ENCODE measurements at places on chromosomes 2 and 18.

DNA sequence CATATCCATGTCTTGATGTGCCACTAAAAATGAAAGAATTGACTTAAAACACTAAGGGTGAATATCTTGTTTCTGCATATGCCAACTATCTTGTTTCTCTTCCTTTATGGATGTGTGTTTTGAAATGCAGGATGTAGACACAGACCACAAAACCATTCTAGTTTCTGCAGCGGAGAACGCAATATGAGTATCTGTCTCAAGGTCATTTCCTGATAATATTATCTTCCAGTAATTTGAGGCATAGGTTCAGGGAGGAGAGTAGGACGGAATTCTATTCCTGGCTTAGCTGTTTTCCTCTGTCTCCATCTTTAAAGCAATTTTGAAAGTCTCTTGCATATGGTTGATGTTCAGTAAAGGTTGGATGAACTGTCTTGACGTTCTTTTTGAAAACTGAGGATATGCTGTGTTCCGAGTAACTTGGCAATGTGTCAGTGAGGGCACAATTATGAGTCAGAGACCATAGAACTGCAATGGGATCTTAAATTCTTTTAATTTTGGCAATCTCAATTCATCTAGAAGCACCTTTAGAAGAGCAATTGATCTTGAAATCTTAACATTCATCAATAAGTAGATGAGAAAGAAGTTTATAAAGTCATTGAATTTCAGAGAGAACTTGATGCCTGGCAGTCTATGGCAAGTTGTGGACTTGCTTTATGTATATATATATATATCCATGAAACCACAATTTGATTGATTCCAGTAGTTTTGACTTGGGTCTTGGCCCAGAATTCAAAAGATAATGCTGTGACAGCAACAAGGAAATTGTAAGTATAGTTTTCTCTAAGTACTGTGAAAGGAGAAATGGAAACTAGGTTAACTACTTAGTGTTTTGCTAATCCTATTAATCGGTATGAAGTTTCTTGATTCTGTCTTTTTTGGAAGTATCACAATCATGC, 24.8 kb downstream of the RAB27B start:
- no peak for DNase-seq

DNA sequence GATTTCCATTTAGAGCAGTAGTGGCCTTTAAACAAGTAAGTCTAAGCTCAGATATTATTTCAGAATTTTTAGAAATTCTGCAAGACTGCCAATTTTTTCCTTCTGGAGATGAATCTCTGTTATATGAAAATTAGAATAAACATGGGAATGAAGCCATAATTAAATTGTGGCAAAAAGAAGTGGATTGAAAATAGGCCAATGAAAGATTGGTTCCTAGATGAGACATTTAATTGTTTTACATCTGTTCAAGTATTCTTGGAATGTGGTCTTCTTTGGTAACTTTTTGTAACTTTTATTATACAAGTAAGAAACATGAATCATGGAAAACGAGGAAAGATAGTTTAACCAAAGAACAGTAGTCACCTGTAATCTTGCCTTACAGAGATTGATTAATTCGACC, 10.3 kb downstream of the CAD start:
- no peak for DNase-seq

- DNase-seq, result no peak
Measured at GRCh38 chr18:59155153-59155552, 15.5 kb downstream of the SEC11C start.

GRCh38 chr18:77250501-77250925, 865 bp downstream of the GALR1 start:
- DNase-seq, result no peak

GRCh38 chr2:127735537-127736399, 34.5 kb downstream of the SFT2D3 start:
- DNase-seq, result no peak

GRCh38 chr2:210207929-210208328, 17.3 kb downstream of the ACADL start:
- no peak for DNase-seq

DNA sequence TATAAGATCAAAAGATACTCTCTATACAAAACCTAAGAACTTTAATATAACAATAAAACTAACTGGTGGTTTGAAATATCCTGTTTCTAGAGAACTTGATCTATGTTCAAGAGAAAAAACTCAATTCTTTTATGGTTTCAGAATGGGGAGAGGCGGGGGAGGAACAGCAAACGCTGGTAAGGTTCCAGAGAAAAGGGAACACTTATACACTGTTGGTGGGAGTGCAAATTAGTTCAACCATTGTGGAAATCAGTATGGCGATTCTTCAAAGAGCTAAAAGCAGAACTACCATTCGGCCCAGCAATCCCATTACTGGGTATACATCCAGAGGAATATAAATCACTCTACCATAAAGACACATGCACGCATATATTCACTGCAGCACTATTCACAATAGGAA, 17.2 kb downstream of the FAM98A start:
- no peak for DNase-seq

DNA sequence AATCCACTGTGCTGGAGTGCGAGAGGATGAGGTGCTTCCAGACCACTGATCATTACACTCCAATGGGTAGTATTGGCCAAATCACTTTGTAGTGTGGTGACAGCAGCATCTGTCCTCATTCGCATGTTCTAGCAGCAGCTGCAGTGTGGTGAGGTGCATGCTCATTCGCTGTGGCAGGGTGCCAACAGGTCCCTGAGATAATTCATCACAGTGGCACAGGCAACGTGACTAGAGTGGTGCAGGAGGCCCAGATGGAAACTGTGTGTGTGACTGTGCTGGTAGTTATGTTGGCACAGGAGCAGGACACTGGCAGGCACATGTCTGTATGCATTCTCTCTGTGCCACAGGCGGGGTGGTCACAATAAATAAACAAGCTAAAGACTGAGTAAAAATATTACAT, 329.5 kb upstream of the SYT4 start:
- no peak for DNase-seq

GRCh38 chr2:46531863-46532262, 52.5 kb downstream of the TMEM247 start:
- DNase-seq, result no peak

DNA sequence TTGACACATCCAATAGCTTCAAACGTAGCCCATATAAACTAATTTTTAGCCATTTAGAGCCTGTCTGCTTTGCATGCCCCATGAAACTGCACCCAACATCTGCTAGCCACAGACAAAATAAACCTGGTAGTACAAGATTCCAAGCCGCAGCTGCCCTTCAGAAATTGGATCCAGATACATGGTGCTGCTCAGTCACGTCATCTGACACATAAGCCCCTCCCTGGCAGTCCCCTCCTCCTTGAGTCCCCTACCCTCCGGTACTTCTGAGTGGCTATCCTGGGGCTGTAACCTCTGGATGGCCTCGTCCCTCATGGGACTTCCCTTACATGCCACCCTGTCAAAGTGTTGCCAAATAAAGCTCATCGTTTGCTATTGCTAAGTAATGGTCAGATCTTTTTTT, 33.8 kb downstream of the PROC start:
- no peak for DNase-seq

GRCh38 chr2:177117755-177118154, 94.8 kb upstream of the HNRNPA3 start:
- no peak for DNase-seq

- no peak for DNase-seq
Measured at GRCh38 chr18:38941711-38942561, 1376.3 kb upstream of the CELF4 start.

GRCh38 chr2:204665207-204665606, 119.9 kb downstream of the PARD3B start:
- DNase-seq, result no peak

GRCh38 chr2:212284166-212284565, 254.4 kb downstream of the ERBB4 start:
- no peak for DNase-seq

DNA sequence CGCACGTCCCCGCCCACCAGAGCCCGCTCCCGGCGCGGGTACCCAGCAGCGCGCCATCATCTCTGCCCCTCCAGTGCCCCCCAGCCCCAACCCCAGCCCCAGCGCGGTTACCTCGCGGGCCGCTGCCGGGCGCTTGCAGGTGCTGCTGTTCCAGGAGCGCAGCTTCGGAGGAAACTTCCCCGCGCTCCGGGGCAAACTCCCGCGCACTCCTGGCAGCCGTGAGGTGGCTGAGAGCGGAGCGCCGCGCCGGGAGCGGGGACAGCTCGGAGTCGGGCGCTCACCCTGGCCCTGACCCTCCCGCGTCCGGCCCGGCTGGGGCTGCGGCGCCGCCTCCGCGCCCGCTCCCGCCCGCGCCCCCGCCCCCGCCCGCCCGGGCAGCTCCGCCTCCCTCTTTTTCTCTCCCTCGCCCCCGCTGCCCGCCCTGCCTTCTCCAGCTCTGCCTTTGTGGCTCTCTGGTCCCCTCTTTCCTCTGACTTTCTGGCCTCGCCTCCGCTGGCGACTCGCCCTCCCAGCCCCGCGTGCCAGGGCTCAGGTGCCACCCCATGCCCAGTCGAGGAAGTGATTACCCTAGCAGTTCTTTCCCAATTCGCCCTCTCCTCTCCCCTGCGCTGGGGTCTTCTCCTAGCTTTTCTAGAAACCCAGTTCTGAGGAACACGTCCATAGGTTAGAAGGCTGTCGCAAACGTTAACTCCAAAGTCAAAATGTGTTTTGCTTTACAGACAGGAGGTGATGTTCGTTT, at the start of gene CHST9:
Gene CHST9 (minus strand): TSS at position 284 of the 739 bp plus-strand sequence. CDS start 42,499 bp downstream, outside the sequence.
- DNase-seq, result no peak

DNA sequence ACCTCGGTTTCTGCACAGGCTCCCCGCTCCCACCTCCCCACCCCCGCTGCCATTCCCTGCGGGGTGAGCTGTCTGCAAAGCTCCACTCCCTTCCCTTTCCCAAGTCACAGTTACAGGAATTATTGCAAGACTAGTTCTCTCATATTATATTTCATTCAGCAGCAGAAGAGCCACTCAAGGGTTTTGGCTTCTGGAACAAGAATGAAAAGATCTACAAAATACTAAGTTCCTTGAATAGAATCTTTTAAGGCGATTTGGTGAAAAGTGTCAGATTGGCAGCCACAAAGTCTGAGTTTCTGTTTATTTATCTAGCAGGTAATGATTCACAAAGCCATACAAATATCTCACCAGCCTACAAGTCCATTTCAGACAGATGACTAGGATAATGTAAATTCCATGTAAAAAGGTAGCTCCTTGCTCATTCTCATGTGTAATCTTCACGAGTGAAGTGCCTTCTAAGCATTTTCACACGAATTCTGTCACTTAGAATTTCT, 221.9 kb upstream of the RBBP8 start:
- DNase-seq, result no peak

- no peak for DNase-seq
Measured at GRCh38 chr2:215940645-215941184, 72.6 kb downstream of the MREG start.

GRCh38 chr2:109419960-109420370, 193.8 kb downstream of the SEPTIN10 start:
- DNase-seq, result no peak

- DNase-seq, result no peak
Measured at GRCh38 chr2:212959471-212960117, 191.8 kb downstream of the IKZF2 start.

DNA sequence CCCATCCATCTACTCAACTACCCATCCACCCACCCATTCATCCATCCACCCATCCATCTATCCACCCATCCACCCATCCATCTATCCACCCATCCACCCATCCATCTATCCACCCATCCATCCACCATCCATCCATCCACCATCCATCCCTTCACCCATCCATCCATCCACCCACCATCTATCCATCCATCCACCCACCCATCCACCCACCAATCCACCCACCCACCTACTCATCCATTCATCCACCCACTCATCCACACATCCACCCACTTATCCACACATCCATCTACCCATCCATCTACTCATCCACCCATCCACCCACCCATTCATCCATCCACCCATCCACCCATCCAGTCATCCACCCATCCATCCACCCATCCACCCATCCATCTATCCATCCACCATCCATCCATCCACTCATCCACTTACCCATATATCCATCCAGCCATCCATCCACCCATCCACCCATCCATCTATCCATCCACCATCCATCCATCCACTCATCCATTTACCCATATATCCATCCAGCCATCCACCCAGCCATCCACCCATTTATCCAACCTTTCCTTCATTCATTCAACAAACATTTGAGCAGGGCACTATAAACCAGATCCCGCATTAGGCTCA, 2.1 kb upstream of the NGEF start:
- no peak for DNase-seq

GRCh38 chr2:7013471-7014160, 96.4 kb downstream of the RNF144A start:
- DNase-seq, result no peak

- no peak for DNase-seq
Measured at GRCh38 chr2:23603581-23603980, 218.6 kb downstream of the KLHL29 start.

- DNase-seq, result no peak
Measured at GRCh38 chr2:43776324-43776723, 2.5 kb downstream of the DYNC2LI1 start.

- no peak for DNase-seq
Measured at GRCh38 chr2:204370172-204370718, 175.0 kb upstream of the PARD3B start.

GRCh38 chr2:238596571-238597551, 170.1 kb downstream of the ASB1 start:
- no peak for DNase-seq

GRCh38 chr2:15773846-15774245, 166.5 kb upstream of the MYCN start:
- DNase-seq, result no peak

- DNase-seq, result peak; percentile 71
Measured at GRCh38 chr2:37389989-37390765, 45.7 kb downstream of the QPCT start.

DNA sequence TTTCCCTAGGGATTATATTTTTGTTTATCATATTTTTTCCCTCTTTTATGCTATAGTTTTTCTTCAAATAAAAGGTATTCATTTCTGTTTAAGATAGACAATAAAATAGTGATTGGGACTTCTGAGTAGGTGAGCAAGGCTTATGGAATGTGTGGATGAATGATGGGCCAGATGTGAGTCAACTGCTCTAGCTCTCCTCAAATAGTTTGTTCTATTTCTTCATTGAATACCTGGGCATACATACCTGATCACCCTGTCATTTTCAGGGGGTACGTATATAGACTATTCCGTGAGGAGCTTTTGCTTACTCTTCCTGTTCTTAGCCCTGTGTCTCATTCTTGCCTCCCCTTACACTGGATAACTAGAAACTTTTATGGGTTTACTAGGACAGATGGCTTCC, 41.9 kb downstream of the BABAM2 start:
- DNase-seq, result no peak

All from GM18507 (cell line).